ENCODE measurements at places on chromosomes 7 and 10. TPM values are rescaled to one million over a fixed set of nuclear protein-coding genes. Genes with fewer than 3 reads are reported as not detected.

DNA sequence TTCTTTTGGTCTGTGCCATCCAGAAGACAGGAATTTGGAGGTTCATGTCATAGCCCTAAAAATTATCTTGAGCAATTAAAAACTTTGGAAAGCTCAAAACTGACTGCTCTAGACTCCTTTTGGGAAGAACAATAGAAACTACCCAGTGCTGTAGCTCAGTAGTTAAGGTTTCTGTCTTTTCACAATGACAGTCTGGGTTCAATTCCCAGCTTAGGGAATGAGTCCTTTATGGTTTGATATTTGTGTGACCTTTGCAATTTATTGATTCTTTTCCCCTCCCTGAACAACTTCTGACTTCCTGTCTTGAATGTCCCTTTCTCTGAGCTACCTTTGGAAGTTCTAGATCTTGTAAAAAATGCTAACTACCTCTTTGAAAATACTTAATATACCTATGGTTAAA lies 603.3 kb upstream of the IGFBP3 start:
- H3K27ac ChIP-seq = no peak overlapping the region
- DNase-seq = no peak
- H3K4me1 ChIP-seq = no peaks in the 10 kb centered on the region
- H3K4me3 ChIP-seq = no peak overlapping the region
- no peaks in the 10 kb centered on the region for H3K27me3 ChIP-seq

GRCh38 chr10:91410638-91411371 lies 661 bp downstream of the HECTD2 start:
- H3K27ac ChIP-seq = peak overlapping the region; percentile 83
- DNase-seq = no peak
- peaks cover 23% of the 10 kb centered on the region for H3K4me1 ChIP-seq
- peak overlapping the region; percentile 89 for H3K4me3 ChIP-seq

GRCh38 chr10:121313119-121313875 lies 284.9 kb downstream of the FGFR2 start:
- H3K4me1 ChIP-seq = no peaks in the 10 kb centered on the region
- no peak for DNase-seq
- H3K27ac ChIP-seq = no peak overlapping the region
- no peak overlapping the region for H3K4me3 ChIP-seq
- H3K36me3 ChIP-seq = no peaks in the 10 kb centered on the region
- H3K27me3 ChIP-seq = no peaks in the 10 kb centered on the region

GRCh38 chr7:33685981-33686683 lies 219.2 kb upstream of the BMPER start:
- peaks cover 8% of the 10 kb centered on the region for H3K36me3 ChIP-seq
- no peak overlapping the region for H3K4me3 ChIP-seq
- H3K27ac ChIP-seq = no peak overlapping the region
- DNase-seq = no peak
- peaks cover 5% of the 10 kb centered on the region for H3K4me1 ChIP-seq

DNA sequence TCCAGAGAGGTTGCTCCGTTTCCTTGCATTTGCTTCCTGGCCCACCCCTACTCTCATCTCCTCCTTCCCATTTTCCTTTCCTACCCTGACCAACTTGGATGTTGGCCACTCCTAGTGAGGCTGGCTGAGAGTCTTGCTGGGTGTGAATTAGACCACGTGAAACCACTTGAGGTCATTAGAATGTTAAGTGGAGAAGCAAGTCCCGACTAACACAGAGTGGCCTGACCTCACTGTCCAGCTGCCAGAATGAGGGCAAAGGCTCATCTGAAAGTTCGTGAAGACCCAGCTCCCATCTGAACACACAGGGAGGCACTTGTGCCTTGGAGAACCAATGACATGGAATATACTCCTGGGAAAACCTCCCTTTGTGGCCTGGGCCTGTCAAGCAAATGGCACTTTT lies 80.8 kb downstream of the WDR11 start:
- H3K4me3 ChIP-seq = no peak overlapping the region
- no peaks in the 10 kb centered on the region for H3K4me1 ChIP-seq
- no peak overlapping the region for H3K27ac ChIP-seq

DNA sequence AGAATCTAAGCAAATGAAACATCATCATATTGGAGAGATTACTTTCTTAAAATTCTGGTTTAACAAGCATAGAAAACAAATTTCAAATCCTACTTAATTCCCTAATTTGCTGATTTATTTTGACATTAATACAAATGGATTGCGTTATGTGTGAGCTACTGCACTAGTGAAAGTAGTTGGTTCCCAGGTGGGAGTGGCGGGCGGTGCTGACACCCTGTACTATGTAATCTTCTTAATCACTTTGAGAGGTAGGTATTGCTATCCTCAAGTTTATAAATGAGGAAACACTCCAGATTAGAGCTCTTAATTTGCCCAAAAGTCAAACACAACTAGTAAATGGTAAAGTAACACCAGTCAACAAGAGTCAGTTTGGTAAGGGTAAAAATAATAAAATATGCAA lies 131.1 kb downstream of the ELAPOR2 start:
- H3K36me3 ChIP-seq = no peaks in the 10 kb centered on the region
- H3K4me3 ChIP-seq = no peak overlapping the region
- peaks cover 36% of the 10 kb centered on the region for H3K4me1 ChIP-seq
- H3K27me3 ChIP-seq = peaks cover 16% of the 10 kb centered on the region

- H3K27me3 ChIP-seq = no peaks in the 10 kb centered on the region
- no peaks in the 10 kb centered on the region for H3K36me3 ChIP-seq
- H3K27ac ChIP-seq = no peak overlapping the region
These were observed 178.6 kb downstream of the SORCS3 start for GRCh38 chr10:104819731-104820130.

LBX1 gene
- not detected for total RNA-seq

ASIC3 gene
- 14.4 TPM for total RNA-seq

AKR1D1 gene
- not detected for total RNA-seq

Measured in activated T-cell treated with anti-CD3 and anti-CD28 coated beads, Interleukin-2, amount 50 U/mL, for 72 hours (primary cell).